ENCODE measurements at places on chromosomes 16 and 17.

- peaks cover 7% of the 10 kb centered on the region for H3K27me3 ChIP-seq
- no peak overlapping the region for H3K27ac ChIP-seq
- no peak for DNase-seq
- no peak overlapping the region for H3K4me3 ChIP-seq
Observed at GRCh38 chr16:10667239-10667638, 27.5 kb downstream of the TEKT5 start.

- no peak for DNase-seq
- H3K36me3 ChIP-seq, result no peaks in the 10 kb centered on the region
- H3K4me1 ChIP-seq, result no peaks in the 10 kb centered on the region
- no peak overlapping the region for H3K4me3 ChIP-seq
- H3K27ac ChIP-seq, result no peak overlapping the region
Observed at GRCh38 chr16:10668322-10669045, 26.2 kb downstream of the TEKT5 start.

DNA sequence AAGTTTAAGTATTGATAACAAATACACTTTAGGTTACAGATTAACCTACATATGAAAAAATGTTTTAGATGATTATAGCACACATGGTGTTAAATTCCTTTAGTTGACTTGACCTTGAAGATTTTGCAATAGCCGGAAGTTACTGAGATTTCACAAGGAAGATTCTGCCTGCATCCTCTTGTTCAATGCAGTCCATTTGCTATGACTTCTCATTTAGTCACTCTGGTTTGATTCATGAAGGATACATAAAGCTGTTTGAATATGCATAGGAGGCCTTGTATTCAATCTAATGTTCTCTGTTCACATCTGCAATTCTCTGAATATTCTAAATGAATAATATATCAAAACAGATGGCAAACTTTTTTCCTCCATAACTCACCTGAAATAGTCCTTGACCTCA, 870.2 kb upstream of the GOT2 start:
- no peak overlapping the region for H3K4me3 ChIP-seq
- H3K27me3 ChIP-seq, result no peaks in the 10 kb centered on the region
- no peak overlapping the region for H3K27ac ChIP-seq
- no peak for DNase-seq
- no peaks in the 10 kb centered on the region for H3K4me1 ChIP-seq
- no peaks in the 10 kb centered on the region for H3K36me3 ChIP-seq

- peaks cover 56% of the 10 kb centered on the region for H3K4me1 ChIP-seq
- peaks cover 3% of the 10 kb centered on the region for H3K27me3 ChIP-seq
- peak; percentile 86 for DNase-seq
- H3K27ac ChIP-seq, result peak overlapping the region; percentile 98
- peaks cover 67% of the 10 kb centered on the region for H3K36me3 ChIP-seq
Observed at GRCh38 chr17:35242158-35242804, 591 bp upstream of the SLFN5 start.

DNA sequence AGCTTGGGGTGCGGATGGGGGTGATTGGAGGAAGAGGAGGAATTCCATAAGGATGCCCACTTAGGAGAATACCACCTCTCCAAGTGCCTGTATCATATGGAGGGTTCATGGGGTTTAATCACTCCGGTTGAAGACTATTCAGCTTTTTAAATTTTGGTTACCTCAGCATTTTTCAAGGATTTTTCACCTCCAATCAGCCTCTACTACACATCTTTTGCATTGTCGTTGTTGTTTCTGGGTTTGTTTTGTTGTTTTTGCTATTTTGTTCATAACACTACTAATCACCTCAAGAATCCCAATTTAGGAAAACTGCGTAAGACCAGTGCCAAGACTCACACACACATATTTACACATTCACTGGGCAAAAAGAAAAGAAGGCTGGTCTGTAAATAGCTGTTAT, 619.5 kb upstream of the CDH5 start:
- no peak for DNase-seq
- no peak overlapping the region for H3K27ac ChIP-seq
- H3K36me3 ChIP-seq, result no peaks in the 10 kb centered on the region
- H3K27me3 ChIP-seq, result no peaks in the 10 kb centered on the region
- H3K4me3 ChIP-seq, result no peak overlapping the region
- H3K4me1 ChIP-seq, result no peaks in the 10 kb centered on the region

DNA sequence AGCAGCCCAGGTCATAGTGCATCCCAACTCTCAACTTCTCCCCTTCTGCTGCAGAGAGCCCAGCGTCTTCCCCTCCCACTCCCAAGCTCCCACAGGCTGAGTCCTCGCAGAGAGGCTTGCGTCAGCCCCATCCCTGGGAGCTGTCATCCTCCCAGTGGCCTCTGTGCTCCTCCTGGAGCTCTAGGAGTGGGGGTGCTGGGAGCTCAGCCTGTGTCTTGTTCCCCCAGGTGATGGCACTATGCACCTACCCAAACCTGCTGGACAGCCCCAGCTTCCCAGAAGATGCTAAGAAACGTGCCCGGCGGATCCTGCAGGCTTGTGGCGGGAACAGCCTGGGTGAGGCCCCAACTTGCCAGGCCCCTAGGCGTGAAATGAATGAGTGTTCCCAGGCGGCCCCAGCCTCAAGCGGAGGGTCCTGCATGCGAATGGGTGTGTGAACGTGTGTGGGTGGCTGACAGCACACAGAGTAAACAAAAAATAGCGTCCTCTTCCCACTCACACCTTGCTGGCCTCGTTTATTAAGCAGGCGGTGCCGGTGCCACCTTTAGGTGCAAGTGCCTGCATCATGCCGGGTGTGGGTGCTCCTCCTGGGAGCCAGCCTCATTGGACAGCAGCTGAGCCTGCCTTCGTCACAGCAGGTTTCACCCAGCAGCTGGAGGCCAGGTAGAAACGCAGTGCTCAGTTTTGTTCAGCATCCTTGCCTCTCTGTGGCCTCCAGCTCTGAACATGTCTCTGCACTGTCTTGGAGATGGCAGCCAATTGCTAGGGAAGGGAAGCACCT, 16.5 kb downstream of the GPT2 start:
- H3K36me3 ChIP-seq, result no peaks in the 10 kb centered on the region
- DNase-seq, result no peak
- H3K4me3 ChIP-seq, result no peak overlapping the region
- H3K27me3 ChIP-seq, result no peaks in the 10 kb centered on the region
- H3K4me1 ChIP-seq, result no peaks in the 10 kb centered on the region
- no peak overlapping the region for H3K27ac ChIP-seq

DNA sequence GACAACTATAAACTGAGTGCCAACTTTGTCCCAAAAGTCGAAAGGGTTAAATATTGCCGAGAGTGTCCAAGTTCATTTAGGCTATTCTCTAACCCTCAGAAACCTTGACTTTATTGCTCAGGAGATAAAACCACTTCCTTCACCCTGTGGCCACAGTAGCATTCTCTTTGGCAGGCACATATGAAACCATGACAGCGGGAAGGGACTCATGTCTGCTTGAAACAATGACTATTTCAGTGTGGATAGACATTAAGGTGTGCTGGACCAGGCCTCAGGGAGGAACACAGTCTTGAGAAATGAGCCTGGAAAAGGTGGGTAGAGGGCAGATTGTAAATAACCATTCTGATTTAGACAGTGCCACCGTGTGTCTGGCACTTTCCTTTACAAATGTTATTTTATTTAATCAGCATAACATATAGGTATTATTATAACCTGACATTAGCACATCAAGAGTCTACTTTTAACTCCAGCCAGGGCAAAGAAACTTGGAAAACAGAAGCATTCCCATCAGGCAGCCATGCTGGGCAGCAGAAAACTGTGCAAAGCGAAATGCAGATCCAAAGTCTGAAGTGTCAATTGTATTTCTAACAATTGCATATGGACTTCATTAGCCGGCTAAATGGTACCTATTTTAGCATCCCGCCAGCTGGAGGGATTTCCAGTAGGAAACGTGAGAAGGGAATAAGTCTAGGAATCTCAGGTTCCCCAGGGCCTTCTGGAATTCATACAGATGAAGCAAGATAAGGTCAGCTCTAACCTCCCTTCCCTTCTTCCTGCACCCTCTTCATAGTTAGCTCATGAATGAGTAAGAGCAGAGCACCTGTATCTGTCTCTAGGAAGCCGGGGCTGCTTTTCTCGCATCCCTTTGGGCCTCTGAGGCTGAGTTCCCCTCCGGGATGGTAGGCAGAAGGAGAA, 212.8 kb upstream of the ELAC2 start:
- no peak for DNase-seq
- H3K4me1 ChIP-seq, result no peaks in the 10 kb centered on the region
- no peak overlapping the region for H3K27ac ChIP-seq
- H3K27me3 ChIP-seq, result no peaks in the 10 kb centered on the region
- no peaks in the 10 kb centered on the region for H3K36me3 ChIP-seq

DNA sequence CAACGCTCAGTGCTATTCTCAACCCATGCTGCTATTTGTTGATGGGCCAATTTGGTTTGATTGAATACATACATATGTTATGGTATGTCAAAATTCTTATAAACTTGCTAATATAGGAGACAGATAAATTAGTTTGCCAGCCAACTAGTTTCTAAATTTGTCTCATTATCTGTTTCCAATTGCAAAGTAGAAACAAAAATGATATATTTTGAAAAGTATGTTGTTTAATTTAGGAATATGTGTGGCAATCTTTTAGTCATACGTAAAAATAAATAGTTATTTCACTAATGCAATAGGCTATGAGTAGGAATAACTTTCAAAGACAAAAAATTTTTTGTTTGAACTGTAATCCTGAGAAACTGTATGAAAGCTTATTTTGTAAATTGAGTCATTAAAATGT, 210.6 kb upstream of the KCNJ16 start:
- no peaks in the 10 kb centered on the region for H3K27me3 ChIP-seq
- H3K36me3 ChIP-seq, result no peaks in the 10 kb centered on the region
- no peak overlapping the region for H3K27ac ChIP-seq

GRCh38 chr16:16828913-16829398, 450.0 kb downstream of the NPIPA7 start:
- no peak overlapping the region for H3K27ac ChIP-seq
- H3K36me3 ChIP-seq, result no peaks in the 10 kb centered on the region
- H3K27me3 ChIP-seq, result no peaks in the 10 kb centered on the region
- H3K4me3 ChIP-seq, result no peak overlapping the region
- H3K4me1 ChIP-seq, result no peaks in the 10 kb centered on the region

GRCh38 chr17:39787041-39787440, 49.3 kb downstream of the GRB7 start:
- no peak overlapping the region for H3K27ac ChIP-seq
- peaks cover 33% of the 10 kb centered on the region for H3K4me1 ChIP-seq
- H3K36me3 ChIP-seq, result peaks cover 55% of the 10 kb centered on the region
- no peaks in the 10 kb centered on the region for H3K27me3 ChIP-seq
- DNase-seq, result no peak
- H3K4me3 ChIP-seq, result no peak overlapping the region

DNA sequence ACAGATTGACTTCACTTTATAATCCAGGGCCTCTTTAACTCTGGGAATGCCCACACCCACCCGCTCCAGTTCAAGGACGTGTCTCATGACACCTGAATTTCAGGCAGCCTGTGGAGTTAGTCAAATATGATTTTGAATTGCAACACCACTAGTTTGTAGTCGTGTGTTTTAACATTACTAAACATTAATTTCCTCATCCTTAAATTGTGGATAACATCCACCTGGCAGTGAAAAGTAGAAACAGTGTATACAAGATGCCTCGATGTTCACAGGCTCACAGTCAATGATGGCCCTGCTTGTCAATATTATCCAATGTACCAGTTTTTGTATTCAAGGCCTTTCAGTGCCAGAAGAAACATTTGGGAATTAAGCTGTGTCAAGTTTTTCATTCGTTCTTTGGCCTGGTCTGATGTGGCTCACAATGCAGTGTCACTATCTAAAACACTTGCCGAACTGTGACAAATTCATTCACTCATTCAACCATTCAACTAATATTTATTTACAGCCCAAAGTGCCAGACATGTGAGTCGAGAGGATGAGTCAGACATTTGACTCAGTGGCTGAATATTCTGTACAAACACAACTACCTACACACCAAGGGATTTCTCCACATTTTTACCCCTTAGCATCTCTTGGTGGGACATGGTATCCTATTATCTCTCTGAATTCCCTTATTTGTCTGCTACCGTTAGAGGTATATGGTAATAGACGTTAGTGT, 1.4 kb downstream of the MEIOB start:
- no peaks in the 10 kb centered on the region for H3K36me3 ChIP-seq
- DNase-seq, result no peak
- H3K27me3 ChIP-seq, result peaks cover 20% of the 10 kb centered on the region
- H3K4me1 ChIP-seq, result no peaks in the 10 kb centered on the region
- no peak overlapping the region for H3K27ac ChIP-seq

GRCh38 chr16:8936421-8936820, 27.3 kb downstream of the USP7 start:
- H3K4me1 ChIP-seq, result peaks cover 38% of the 10 kb centered on the region
- no peaks in the 10 kb centered on the region for H3K36me3 ChIP-seq
- peak; percentile 79 for DNase-seq
- peak overlapping the region; percentile 68 for H3K27ac ChIP-seq
- H3K27me3 ChIP-seq, result no peaks in the 10 kb centered on the region

- no peaks in the 10 kb centered on the region for H3K4me1 ChIP-seq
- no peak overlapping the region for H3K4me3 ChIP-seq
- no peaks in the 10 kb centered on the region for H3K27me3 ChIP-seq
- peaks cover under 1% of the 10 kb centered on the region for H3K36me3 ChIP-seq
Observed at GRCh38 chr17:39352511-39352910, 48.9 kb downstream of the FBXL20 start.

Data from T-helper 2 cell treated with Interferon-gamma antibody and Interleukin-4, amounts not matched to agents 5 μg/mL and 100 μg/mL, for 36 hours (primary cell).